ENCODE measurements at places on chromosomes 12 and 14.

GRCh38 chr12:43210485-43211192, 341.4 kb downstream of the ADAMTS20 start:
- no peak for DNase-seq

GRCh38 chr14:78440356-78440894, 270.3 kb downstream of the NRXN3 start:
- no peak for DNase-seq

GRCh38 chr14:74649673-74650072, 37.6 kb upstream of the LTBP2 start:
- no peak for DNase-seq

DNA sequence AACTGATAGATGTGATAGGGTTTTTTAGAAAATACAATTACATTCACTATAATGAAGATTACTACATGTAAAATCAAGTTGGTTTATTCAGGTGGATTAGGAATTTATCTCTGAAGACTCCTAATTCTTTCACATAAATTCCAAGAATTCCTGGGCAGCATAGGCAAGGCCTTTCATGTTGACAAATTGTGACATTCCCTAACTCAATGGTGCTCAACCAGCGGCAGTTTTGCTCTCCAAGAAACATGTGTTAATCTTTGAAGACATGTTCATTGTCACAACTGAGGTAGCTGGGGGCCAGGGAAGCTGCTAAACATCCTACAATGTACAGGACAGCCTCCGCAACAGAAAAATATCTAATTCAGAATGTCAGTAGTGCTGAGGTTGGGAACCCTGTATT, 46.3 kb downstream of the PTPRQ start:
- no peak for DNase-seq
